ENCODE measurements at places on chromosomes 11 and 22.

GRCh38 chr11:16605389-16605893 lies 133.0 kb upstream of the C11orf58 start:
- DNase-seq, result no peak

DNA sequence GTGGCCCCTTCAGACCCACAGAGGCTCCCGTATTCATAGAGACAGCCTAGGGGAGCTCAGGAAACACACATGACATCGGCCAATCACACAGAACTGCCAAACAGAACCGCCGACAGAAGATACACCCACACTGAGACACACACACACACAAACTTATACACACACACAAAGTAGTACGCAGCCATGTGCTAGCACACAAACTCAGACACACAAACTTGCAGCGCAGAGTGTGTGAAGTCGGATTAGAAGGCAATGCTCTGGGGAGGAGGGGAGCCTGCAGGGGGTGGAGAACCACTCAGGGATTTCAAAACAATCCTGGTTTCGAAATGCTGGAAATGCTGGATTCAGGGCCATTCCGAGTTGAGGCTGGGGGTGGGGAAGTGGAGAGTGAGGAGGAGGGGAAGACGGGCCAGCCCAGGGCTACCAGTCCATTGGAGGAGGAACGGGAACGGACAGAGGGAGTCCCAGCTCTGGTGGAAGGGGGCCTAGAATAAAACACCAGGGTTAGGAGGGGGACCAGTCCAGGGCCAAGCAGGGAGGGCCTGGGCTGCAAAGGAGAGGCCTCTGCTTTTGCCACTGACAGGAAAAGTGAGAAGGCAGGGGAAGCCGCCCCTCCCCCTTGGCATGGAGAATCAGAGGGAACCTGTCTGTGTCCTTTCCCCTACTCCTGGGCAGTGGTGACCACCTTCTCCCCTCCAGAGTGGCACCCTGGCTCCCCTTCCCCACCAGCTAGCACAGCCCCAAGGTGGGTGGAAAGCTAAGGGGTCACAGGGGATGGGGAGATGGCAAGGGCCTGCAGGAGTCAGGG lies 4.4 kb downstream of the BCL9L start:
- DNase-seq, result no peak

- peak; percentile 81 for DNase-seq
Measured at GRCh38 chr11:10309163-10310093, 4.6 kb downstream of the ADM start.

DNA sequence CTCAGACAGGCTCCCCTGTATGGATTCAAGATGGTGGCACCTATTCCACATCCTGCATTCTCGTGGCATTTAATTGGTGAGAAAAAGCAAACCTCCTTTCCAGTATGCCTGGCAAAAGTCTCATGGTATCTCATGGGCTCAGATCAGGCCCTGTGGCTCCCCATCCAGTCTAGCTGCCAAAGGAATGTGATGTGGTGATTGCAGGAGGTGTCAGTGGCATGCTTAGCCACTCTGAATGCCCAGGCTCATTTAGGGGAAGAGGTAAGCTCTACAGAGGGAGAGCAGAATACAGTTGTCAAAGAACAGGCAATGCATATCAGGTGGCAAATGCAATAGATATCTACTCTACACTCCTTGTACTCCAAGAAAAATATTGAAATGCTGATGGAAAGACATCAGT lies 146.7 kb downstream of the SPATA19 start:
- DNase-seq, result no peak

GRCh38 chr11:17651681-17652080 lies 67.7 kb upstream of the MYOD1 start:
- DNase-seq, result no peak

GRCh38 chr11:130164221-130164570 lies 4.6 kb downstream of the ST14 start:
- no peak for DNase-seq

DNA sequence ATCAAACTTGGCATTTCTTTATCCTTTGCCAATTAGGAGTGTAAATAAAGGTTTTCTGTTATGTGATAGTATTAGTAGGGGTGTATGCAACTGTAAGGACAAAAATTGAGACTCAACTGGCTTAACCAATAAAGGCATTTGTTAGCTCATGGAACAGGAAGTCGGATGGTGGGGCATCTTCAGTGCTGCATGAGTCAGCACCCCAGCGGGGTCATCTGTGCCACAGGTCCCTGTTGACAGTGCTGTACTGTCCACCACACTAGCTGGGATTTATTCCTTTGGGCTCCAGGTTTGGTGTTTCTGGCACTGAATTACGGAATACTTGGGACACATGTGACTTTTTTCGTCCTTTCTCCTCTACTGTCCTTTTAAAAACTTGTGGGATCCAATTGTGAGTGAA lies 86.0 kb downstream of the PPP6R3 start:
- no peak for DNase-seq

- DNase-seq, result no peak
Measured at GRCh38 chr11:70397336-70397982, 870 bp upstream of the CTTN start.

DNA sequence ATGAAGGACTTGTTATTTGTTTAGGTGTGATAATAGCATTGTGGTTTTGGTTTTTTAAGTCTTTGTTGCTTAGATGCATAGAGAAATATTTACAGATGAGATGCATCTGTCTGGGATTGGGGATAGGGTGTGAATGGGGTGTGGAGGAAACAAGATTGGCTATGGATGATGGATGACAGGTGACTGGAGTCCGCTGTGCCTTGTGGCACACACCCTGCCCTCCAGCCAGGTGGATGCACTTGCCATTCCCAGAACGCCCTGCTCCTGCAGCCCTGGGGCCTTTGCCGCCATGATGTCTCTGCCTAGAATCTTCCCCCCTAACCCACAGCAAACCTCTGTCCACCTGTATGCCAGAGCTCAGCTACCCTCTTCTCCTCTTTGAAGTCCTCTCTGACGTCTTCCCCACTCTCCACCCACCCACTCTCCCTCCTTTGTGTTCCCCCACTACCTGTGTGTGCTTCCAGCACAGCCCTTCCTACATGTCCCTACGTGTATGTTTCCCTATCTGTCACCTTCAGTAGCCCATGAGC lies 54.7 kb downstream of the WNT11 start:
- peak; percentile 85 for DNase-seq

GRCh38 chr11:2647953-2648352 lies 51.8 kb downstream of the KCNQ1OT1 start:
- no peak for DNase-seq

GRCh38 chr11:27241311-27242122 lies 121.5 kb downstream of the CCDC34 start:
- DNase-seq, result no peak

DNA sequence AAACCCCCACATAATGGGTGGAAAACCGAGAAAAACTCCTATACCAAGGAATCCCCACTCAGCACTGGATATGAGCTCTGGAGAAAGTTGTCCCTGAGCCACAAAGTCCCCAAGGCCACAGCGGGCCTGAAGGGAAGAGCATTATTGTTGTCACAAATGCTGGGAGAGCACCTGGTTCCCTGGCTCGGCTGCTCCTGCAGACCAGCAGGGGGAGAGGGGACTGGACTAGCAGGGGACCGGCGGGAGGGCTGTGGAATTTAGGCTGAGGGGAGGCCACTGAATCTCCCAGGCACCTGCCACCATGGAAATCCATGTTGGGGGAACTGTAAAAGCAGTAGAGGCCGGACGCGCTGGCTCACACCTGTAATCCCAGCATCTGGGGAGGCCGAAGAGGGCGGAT lies 7.0 kb downstream of the PC start:
- DNase-seq, result no peak

DNA sequence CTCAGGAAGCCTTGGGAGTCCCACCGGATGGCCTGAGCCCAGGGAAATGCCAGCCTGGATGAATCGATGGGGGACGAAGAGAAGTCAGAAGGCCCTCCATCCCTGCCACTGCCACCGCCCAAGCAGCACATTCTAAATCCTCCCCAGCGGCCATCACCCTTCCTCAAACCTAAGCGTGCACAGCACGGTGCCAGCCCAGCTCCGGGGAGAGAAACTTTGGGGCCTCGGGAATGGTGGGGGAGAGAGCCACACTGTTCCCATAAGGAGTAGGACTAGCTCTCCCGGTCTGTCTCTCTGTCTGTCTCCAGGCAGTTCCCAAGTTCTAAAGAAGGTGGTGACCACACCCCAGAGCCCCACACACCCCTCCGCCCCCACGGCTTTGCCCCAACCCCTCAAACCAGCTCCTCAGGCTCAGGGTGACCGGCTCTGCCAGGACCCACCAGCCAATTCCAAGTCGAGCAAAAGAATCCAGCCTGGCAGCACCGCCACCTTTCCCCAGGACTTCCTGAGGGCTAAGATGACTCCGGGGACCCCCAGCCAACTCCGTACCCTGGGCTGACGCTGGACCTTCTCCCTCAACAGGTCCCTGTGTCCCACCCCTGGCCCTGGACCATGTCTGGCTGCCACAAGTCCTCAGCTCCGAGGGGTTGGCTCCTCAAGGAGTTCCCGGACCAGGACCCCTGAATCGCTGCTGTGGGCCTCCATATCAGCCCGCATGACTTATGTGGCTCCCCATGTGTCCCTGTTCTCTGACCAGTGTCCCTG lies 2.7 kb downstream of the AHNAK start:
- DNase-seq, result no peak

GRCh38 chr11:20566591-20567434 lies 32.6 kb upstream of the SLC6A5 start:
- peak; percentile 19 for DNase-seq

GRCh38 chr11:26914968-26915367 lies 78.9 kb upstream of the FIBIN start:
- DNase-seq, result no peak

DNA sequence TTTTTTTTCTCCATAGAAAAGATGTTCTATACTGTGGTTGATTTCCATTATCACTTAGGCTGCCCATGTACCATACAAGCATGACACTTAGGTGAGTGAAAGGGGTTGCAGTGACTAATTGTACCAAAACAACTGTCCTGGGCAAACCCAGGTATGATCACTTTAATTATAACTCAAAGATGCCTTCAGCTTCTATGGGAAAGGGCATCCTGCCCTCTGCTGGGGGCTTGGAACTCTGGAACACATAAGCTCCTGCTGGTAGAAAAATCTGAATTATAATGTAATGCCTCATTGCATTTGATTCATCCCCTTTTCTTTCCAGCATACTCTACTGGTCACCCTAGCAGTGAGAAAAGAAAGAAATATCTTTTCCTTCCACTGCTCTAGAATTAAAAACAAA lies 206.3 kb downstream of the DDX10 start:
- DNase-seq, result no peak

DNA sequence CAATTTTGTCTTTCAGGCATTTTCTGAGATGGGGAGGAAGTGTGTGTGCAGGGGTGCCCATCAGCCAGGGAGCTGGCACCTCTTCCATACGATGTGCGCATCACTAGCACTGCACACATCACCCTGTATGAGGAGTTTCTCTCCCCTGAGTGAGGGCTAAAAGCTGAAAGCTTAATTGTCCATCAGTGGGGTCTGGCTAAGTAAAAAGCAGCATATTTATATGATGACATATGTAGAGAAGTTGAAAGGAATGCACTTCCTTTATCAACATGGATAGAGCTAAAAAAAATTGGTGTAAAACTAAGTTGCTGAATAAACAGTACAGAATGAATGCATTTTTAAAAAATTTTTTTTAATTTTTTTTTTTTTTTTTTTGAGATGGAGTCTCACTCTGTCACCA lies 4.0 kb downstream of the VSTM5 start:
- DNase-seq, result no peak

DNA sequence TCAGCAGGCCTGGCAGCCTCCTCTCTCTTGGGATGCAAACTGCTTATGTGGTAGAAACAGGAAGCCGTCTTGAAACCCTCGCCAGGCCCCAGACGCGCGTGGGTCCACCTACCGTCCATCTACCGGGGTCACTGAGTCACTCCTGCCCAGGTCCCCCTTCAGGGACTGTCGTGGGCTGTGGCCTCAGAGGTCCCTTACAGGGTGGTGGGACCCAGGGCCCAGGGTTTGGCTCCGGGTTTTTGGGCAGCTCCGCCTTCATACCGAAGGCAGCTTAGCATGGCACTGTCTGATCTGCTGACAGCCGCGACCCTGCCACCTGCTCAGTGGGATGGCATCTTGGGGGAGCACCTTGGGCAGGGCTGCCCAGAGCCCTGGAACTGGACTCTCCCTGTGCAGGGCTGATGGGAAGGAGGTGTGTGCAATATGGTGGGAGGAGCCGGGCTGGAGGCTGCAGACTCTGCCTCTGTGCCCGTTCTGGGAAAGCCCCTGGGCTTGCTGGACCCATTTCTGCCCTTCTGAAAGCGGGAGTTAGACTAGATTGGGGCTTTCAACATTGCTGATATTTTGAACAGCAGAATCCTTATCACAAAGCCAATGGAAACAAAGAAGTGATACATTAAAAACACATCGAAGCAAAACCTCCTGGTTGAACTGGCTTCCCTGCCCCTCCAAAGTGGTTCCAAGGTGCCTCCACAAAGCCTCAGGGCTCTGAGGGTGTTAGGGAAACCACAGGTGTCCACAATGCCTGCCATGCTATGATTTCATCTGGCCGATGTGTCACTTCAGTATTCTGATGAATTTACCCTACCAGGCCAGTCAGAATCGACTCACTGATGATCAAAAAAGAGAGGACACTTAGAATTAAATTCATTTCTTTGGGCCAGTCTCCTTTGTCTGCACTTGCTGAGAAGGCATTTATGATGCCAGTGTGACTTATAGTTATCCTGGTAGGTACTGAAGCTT lies 316.5 kb downstream of the KIRREL3 start:
- DNase-seq, result no peak

GRCh38 chr22:16601437-16602223 lies 9.0 kb upstream of the CCT8L2 start:
- no peak for DNase-seq

GRCh38 chr11:31818425-31818755 lies 7.3 kb upstream of the PAX6 start:
- no peak for DNase-seq

DNA sequence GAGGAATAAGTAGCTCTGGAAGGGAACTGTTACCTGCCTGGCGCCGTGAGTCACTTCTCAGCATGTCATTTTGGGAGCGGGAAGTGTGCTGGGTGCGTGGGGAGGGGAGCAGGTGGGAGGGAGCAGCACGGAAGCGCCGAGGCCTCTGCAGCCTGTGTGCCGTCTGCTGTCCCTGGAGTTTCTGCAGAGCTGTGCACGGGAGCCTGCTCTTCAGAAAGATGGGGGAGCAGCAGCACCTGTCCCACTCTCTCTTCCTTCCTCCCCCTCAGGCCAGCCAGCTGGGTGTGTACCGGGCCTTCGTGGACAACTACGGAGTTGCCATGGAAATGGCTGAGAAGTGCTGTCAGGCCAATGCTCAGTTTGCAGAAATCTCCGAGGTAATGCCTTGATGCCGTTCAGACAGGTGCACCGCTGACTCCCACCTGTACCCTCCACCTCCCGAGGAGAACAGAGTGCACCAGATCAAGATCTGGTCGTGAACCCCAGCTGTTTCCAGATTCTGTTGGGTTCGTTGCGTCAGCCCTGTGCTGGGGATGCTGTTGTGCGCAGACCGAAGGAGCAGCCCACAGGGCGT lies 87.9 kb downstream of the BCR start:
- DNase-seq, result no peak

- no peak for DNase-seq
Measured at GRCh38 chr11:7449211-7449840, 36.0 kb upstream of the OLFML1 start.
